ENCODE measurements at places on chromosomes 6 and 20. TPM values are rescaled to one million over a fixed set of nuclear protein-coding genes. Genes with fewer than 3 reads are reported as not detected.
A peak's percentile ranks its signal among the peaks of the same experiment; 100 is the strongest.

DNA sequence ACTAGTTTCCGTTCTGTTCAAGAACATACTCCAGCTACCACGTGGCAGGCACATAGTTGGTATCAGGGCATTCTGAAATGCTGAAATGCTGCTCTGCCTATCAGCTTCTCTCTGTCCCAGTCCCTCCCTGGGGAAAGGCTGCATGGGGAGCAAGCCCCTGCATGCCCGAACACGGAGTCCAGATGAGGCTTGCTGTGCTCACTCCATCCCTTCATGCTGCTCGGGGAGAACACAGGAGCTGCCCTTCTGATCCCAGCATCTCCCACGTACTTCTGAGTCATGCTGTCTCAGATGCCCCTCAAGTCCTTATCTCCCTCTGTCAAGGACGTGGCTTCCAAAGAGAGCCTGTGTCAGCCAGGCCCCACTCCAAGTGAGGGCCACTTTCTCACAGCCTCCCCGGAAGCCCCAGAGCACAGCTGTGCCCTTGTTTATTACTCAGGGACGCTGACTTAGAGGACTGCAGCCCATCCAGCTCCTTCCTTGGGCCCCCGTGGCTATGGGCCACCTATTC, 29.4 kb downstream of the THBS2 start:
- no peak for DNase-seq
- H3K4me1 ChIP-seq: no peaks in the 10 kb centered on the region

- H3K27ac ChIP-seq: no peak overlapping the region
- H3K27me3 ChIP-seq: no peaks in the 10 kb centered on the region
- no peak overlapping the region for H3K4me3 ChIP-seq
- no peaks in the 10 kb centered on the region for H3K4me1 ChIP-seq
- H3K36me3 ChIP-seq: no peaks in the 10 kb centered on the region
- DNase-seq: no peak
Observed at GRCh38 chr6:46293641-46294316, 123.0 kb upstream of the ENPP5 start.

- H3K27me3 ChIP-seq: peaks cover 6% of the 10 kb centered on the region
- no peaks in the 10 kb centered on the region for H3K4me1 ChIP-seq
- DNase-seq: no peak
- H3K27ac ChIP-seq: no peak overlapping the region
- H3K36me3 ChIP-seq: no peaks in the 10 kb centered on the region
- no peak overlapping the region for H3K4me3 ChIP-seq
Observed at GRCh38 chr20:44768854-44769480, 23.3 kb downstream of the KCNK15 start.

- no peak overlapping the region for H3K27ac ChIP-seq
- H3K27me3 ChIP-seq: no peaks in the 10 kb centered on the region
- DNase-seq: no peak
Observed at GRCh38 chr20:36872852-36873251, 3.1 kb upstream of the TLDC2 start.

DNA sequence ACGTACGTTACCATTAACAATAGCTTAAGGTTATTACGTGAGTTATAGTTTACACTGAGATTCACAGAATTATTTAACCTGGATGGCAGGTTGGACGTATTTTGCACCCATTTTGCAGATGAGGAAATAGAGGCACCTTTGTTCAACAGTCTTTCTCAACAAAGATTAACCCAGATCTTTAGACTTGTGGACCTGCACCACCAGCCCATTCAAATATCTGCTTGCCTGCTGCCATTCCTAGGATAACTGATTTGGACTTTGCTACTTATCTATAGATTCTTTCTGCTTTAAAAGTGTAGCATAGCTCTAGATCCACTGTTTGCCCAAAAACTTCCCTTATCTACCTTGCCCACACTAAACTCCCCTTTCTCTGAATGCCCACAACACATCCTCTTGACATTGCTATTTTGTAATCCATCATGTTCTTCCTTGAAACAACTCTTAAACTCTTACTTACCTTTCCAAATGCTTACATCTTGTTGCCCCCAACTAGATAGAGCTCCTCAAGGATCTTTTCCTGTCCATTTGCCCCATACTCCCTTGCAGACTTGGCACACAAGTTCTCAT, 56.4 kb upstream of the TNFAIP3 start:
- H3K36me3 ChIP-seq: no peaks in the 10 kb centered on the region
- H3K4me3 ChIP-seq: no peak overlapping the region
- no peaks in the 10 kb centered on the region for H3K27me3 ChIP-seq
- DNase-seq: no peak
- H3K27ac ChIP-seq: peak overlapping the region; percentile 88

GRCh38 chr20:1537731-1538058, 19.8 kb downstream of the SIRPD start:
- H3K27ac ChIP-seq: peak overlapping the region; percentile 92
- no peaks in the 10 kb centered on the region for H3K27me3 ChIP-seq
- H3K4me3 ChIP-seq: no peak overlapping the region
- peak; percentile 87 for DNase-seq

GRCh38 chr20:62027116-62027515, 38.6 kb downstream of the TAF4 start:
- no peak overlapping the region for H3K27ac ChIP-seq
- DNase-seq: no peak
- peaks cover 13% of the 10 kb centered on the region for H3K4me1 ChIP-seq
- no peaks in the 10 kb centered on the region for H3K36me3 ChIP-seq
- H3K27me3 ChIP-seq: no peaks in the 10 kb centered on the region
- no peak overlapping the region for H3K4me3 ChIP-seq

GRCh38 chr6:14200047-14200446, 82.5 kb downstream of the CD83 start:
- no peak for DNase-seq
- H3K36me3 ChIP-seq: no peaks in the 10 kb centered on the region
- H3K27me3 ChIP-seq: no peaks in the 10 kb centered on the region
- no peaks in the 10 kb centered on the region for H3K4me1 ChIP-seq

DNA sequence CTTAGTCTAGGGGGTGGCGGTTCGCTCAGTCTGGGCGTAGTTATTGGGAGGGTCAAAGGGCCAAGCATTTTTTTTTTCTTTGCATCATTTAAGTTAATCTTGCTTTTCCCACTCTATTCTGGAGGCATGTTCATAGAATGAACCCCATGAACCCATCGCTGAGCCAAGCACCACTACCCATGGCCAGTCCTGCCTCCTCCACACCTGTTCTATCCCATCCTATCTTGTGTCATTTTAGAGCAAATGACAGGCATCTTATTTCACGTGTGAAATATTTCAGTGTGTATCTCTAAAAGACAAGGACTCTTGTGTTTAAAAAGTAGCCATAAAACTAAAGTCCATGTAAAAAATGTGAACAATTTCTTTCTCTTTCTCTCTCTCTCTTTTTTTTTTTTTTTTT, 13.9 kb downstream of the SRC start:
- no peak for DNase-seq
- no peaks in the 10 kb centered on the region for H3K36me3 ChIP-seq
- H3K4me3 ChIP-seq: no peak overlapping the region
- no peak overlapping the region for H3K27ac ChIP-seq

DNA sequence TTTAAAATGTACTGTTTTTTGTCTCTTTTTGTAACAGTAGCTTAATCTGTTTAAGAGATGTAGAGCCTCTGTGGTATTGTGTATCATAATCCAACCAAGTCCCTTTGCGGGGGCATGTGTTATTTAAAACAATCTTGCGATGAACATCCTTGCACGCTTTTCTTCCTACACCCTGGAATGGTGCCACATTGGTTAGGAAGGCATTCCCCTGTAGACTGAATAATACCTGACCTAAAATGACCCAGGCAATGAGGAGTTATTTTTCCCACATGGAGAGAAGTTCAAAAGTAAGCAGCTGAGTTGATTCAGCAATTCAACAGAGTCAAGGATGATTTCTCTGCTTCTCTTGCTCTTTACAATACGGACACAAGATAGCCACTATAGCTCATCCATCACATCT, 142.0 kb upstream of the PMEPA1 start:
- H3K4me1 ChIP-seq: no peaks in the 10 kb centered on the region
- DNase-seq: no peak
- H3K36me3 ChIP-seq: no peaks in the 10 kb centered on the region
- H3K27ac ChIP-seq: no peak overlapping the region
- H3K4me3 ChIP-seq: no peak overlapping the region

- H3K36me3 ChIP-seq: no peaks in the 10 kb centered on the region
- no peak for DNase-seq
- H3K4me1 ChIP-seq: no peaks in the 10 kb centered on the region
Observed at GRCh38 chr20:60122671-60123070, 164.4 kb downstream of the CDH26 start.

DNA sequence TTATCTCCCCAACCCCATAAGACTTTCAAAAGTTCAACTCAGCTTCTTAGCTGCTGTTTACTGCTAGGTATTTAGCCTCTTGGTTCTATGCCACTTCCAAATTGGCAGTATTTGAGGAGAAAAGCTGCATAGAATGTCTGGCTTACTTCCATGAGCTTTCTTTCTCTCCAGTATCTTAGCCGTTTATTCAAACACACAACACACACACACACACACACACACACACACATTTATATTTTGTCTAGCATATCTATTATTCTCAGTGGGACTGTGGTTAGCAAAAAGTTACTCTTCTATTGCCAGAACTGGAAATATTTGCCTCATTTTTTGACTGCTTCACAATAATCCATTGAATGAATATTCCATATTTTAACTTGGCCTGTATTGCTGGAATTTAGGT, 634.2 kb upstream of the IMPG1 start:
- H3K27me3 ChIP-seq: no peaks in the 10 kb centered on the region
- DNase-seq: no peak
- H3K4me1 ChIP-seq: no peaks in the 10 kb centered on the region
- no peaks in the 10 kb centered on the region for H3K36me3 ChIP-seq
- no peak overlapping the region for H3K4me3 ChIP-seq

- H3K4me1 ChIP-seq: peaks cover 25% of the 10 kb centered on the region
- H3K27ac ChIP-seq: peak overlapping the region; percentile 94
- H3K36me3 ChIP-seq: no peaks in the 10 kb centered on the region
- DNase-seq: no peak
- no peaks in the 10 kb centered on the region for H3K27me3 ChIP-seq
- peak overlapping the region; percentile 58 for H3K4me3 ChIP-seq
Observed at GRCh38 chr6:143059663-143060353, 881 bp upstream of the AIG1 start.

DNA sequence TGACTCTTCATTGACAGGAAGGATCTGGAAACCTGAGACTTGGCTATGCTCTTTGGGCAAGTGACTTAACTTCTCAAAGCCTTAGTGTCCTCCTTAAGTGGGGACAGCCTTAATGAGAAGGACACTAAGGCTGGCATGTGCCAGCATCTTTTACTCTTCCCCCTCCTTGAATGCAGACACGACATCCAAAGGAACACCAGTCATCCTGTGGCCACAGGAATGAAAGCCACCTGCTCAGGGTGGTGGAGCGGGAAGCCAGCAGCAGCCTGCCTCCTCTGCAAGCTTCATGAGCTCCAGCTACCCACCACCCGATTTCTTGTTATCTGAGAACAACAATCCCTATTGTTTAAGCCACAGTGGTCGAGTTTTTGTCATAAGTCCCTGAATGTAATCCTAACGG, 44.5 kb downstream of the TMEM14B start:
- H3K4me1 ChIP-seq: no peaks in the 10 kb centered on the region
- no peaks in the 10 kb centered on the region for H3K36me3 ChIP-seq
- DNase-seq: no peak
- no peak overlapping the region for H3K27ac ChIP-seq
- H3K27me3 ChIP-seq: no peaks in the 10 kb centered on the region
- H3K4me3 ChIP-seq: no peak overlapping the region

DNA sequence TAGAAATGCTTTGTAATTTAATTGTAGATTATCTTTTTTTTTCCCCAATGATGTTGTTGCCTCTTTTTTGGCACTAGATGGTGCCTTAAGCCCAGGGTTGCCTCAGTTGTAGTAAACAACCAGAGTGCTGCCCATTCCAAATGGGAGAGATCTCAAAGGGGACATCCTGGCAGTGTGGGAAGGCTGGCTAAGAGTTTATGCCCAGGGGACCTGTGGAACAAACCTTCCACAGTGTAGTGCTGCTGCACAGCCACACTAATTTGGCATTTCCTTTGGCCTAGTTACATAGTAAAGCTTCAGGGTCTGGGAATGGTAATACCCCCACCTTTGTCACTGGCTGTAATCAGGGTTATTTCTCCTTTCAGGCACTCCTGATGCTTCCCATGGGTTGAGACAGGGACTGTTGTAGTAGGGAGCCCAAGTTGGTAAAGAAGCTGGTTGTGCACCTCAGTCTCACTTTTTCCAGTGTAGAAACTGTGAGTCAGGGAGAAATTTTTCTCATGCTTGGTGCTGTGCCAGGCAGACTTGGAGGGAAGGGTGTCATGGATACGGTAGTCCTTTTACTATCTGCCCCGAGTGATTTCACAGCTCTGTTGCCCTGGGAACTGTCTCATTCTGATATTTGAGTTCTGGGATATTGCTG, 177.8 kb upstream of the ECI2 start:
- no peaks in the 10 kb centered on the region for H3K36me3 ChIP-seq
- no peak overlapping the region for H3K4me3 ChIP-seq
- H3K27ac ChIP-seq: no peak overlapping the region
- no peaks in the 10 kb centered on the region for H3K27me3 ChIP-seq

GRCh38 chr6:31446481-31446880, 43.1 kb downstream of the MICA start:
- no peaks in the 10 kb centered on the region for H3K27me3 ChIP-seq
- H3K27ac ChIP-seq: no peak overlapping the region
- DNase-seq: no peak
- peaks cover 6% of the 10 kb centered on the region for H3K4me1 ChIP-seq
- H3K4me3 ChIP-seq: no peak overlapping the region

GRCh38 chr6:21588481-21589351, 4.8 kb upstream of the SOX4 start:
- H3K36me3 ChIP-seq: no peaks in the 10 kb centered on the region
- peak overlapping the region; percentile 67 for H3K27ac ChIP-seq

DNA sequence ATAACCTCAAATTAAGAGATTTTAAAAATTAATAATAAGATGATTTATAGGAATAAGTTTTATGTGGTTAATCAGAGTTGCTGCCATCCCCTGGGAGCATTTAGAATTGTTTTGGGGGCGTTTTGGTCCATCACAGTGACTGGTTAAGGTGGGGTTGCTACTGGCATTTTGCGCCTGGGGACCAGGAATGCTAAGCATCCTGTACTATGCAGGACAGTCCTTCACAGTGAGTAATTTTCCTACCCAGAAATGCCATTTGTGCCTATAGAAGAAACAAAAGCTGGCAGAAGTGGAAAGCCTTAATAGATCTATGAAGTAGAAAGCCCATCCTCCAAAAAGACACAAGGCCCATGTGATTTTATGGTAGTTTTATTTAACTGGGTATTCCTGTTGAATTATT, 118.0 kb downstream of the ANKS1A start:
- H3K4me3 ChIP-seq: no peak overlapping the region
- H3K27ac ChIP-seq: no peak overlapping the region
- no peaks in the 10 kb centered on the region for H3K36me3 ChIP-seq
- H3K27me3 ChIP-seq: no peaks in the 10 kb centered on the region
- DNase-seq: no peak
- H3K4me1 ChIP-seq: no peaks in the 10 kb centered on the region

- H3K27me3 ChIP-seq: no peaks in the 10 kb centered on the region
- H3K27ac ChIP-seq: no peak overlapping the region
- peaks cover 67% of the 10 kb centered on the region for H3K4me1 ChIP-seq
- H3K36me3 ChIP-seq: peaks cover 58% of the 10 kb centered on the region
Observed at GRCh38 chr20:48687117-48687800, 140.5 kb downstream of the PREX1 start.

- H3K4me1 ChIP-seq: peaks cover 8% of the 10 kb centered on the region
- no peaks in the 10 kb centered on the region for H3K36me3 ChIP-seq
- DNase-seq: no peak
- H3K27me3 ChIP-seq: no peaks in the 10 kb centered on the region
Observed at GRCh38 chr6:22956029-22956681, 386.8 kb downstream of the HDGFL1 start.

FNDC11 gene
- 0.97 TPM for total RNA-seq

MYBL2 gene
- total RNA-seq: 19.2 TPM

HCRTR2 gene
- not detected for total RNA-seq

SLC35D3 gene
- total RNA-seq: not detected

CEP43 gene
- total RNA-seq: 21.8 TPM

BMP5 gene
- total RNA-seq: not detected

B3GAT2 gene
- not detected for total RNA-seq

BMP6 gene
- total RNA-seq: 4.9 TPM

FOXS1 gene
- total RNA-seq: 2.4 TPM

EYA4 gene
- 1.8 TPM for total RNA-seq

SPATS1 gene
- not detected for total RNA-seq
